ENCODE measurements at places on chromosomes 16 and 17. TPM values are rescaled to one million over a fixed set of nuclear protein-coding genes. Genes with fewer than 3 reads are reported as not detected.

MT1H gene
- 1.8 TPM for total RNA-seq

IRF8 gene
- 191 TPM for total RNA-seq

P2RX5 gene
- 24.8 TPM for total RNA-seq

KRT12 gene
- total RNA-seq = not detected

ADORA2B gene
- total RNA-seq = 0.21 TPM

FAM171A2 gene
- total RNA-seq = 1.7 TPM

C17orf67 gene
- 2.6 TPM for total RNA-seq

SRCAP gene
- total RNA-seq = 58.4 TPM

C1QTNF1 gene
- total RNA-seq = 0.21 TPM

KRTAP9-6 gene
- not detected for total RNA-seq

KRTAP4-16 gene
- not detected for total RNA-seq

C17orf78 gene
- not detected for total RNA-seq

TBX6 gene
- total RNA-seq = 1.0 TPM

PPP1R1B gene
- not detected for total RNA-seq

TMEM114 gene
- not detected for total RNA-seq

BOLA2B gene
- total RNA-seq = 180 TPM

ZNF423 gene
- total RNA-seq = 0.64 TPM

TBC1D3L gene
- 9.7 TPM for total RNA-seq

SDF2 gene
- total RNA-seq = 26.2 TPM

CEP295NL gene
- total RNA-seq = not detected

ARHGAP27 gene
- 45.7 TPM for total RNA-seq

PGS1 gene
- 34.1 TPM for total RNA-seq

IL34 gene
- total RNA-seq = not detected

CDH13 gene
- total RNA-seq = not detected

SPATA32 gene
- total RNA-seq = 0.21 TPM

MYH13 gene
- 0.03 TPM for total RNA-seq

TP53TG3 gene
- not detected for total RNA-seq

TMC8 gene
- total RNA-seq = 128 TPM

HEATR3 gene
- total RNA-seq = 20.4 TPM

CCL3 gene
- total RNA-seq = 197 TPM

BICDL2 gene
- not detected for total RNA-seq

SOX15 gene
- 0.28 TPM for total RNA-seq

PLA2G10 gene
- total RNA-seq = not detected

NOB1 gene
- total RNA-seq = 93.1 TPM

CPNE7 gene
- 46.9 TPM for total RNA-seq

DHX38 gene
- 67.0 TPM for total RNA-seq

MT4 gene
- total RNA-seq = not detected

CLDN6 gene
- total RNA-seq = 0.26 TPM

KRTAP1-5 gene
- not detected for total RNA-seq

DOC2A gene
- 0.11 TPM for total RNA-seq

APOBR gene
- total RNA-seq = 2.4 TPM

NPTX1 gene
- total RNA-seq = not detected

EVI2A gene
- total RNA-seq = 22.9 TPM

CCDC200 gene
- not detected for total RNA-seq

OMG gene
- total RNA-seq = 0.18 TPM

CNTNAP1 gene
- 29.9 TPM for total RNA-seq

SLC26A11 gene
- 1.5 TPM for total RNA-seq

CDC6 gene
- total RNA-seq = 52.0 TPM

MMP15 gene
- total RNA-seq = 0.56 TPM

KRT40 gene
- not detected for total RNA-seq

ADAP2 gene
- 7.4 TPM for total RNA-seq

TBX4 gene
- total RNA-seq = not detected

FBXW10B gene
- not detected for total RNA-seq

KRT9 gene
- not detected for total RNA-seq

KRT27 gene
- total RNA-seq = not detected
